Hematopoietic multipotent progenitor cell treated with erythropoietin and hydrocortisone succinate and interleukin-3 and kit ligand, for 15 days (in vitro differentiated cells): ENCODE measurements at places on chromosomes 16 and 17.

DNA sequence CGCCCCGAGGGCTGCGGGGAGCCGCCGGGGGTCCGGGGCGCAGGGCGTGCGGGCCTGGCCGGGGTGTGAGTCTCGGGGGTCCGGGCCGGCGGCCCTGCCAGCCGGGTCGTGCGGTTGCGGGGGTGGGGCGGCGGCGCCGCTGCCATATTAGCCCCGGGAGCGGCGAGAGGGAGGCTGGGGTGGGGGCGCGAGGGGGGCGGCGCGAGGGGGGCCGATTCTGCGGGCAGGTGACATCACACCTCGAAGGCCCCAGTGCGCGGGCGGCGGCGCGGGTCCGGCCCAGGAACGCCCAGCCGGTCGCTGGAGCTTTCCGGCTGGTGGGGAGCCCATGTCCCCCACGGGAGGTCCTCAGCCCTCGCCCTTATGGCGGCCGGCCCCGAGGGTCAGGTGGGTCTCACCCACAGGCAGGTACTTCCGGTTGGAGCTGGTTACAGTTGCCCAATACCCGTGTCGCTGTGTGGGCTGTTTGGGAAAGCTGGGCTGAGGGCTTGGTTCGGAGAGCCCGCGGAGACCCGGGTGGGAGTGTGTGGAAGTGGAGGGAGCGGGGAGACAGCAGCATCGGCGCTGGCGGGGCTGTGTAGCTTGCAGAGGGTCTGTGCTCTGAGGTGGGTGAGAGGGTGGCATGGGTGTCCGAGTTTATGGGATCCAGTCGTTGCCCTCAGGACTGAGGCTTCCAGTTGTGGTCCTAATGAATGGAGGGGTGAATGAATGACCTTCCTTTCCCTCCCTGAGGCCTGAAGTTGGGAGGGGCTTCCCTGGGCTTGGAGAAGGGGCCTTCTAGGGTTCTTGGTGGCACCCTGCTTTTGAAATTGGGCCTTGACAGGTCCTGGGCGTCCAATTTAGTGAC lies 804 bp downstream of the ATP6V0C start:
- DNase-seq: peak; percentile 20

- DNase-seq: no peak
Measured at GRCh38 chr16:19879241-19879792, 5.3 kb downstream of the GPRC5B start.

DNA sequence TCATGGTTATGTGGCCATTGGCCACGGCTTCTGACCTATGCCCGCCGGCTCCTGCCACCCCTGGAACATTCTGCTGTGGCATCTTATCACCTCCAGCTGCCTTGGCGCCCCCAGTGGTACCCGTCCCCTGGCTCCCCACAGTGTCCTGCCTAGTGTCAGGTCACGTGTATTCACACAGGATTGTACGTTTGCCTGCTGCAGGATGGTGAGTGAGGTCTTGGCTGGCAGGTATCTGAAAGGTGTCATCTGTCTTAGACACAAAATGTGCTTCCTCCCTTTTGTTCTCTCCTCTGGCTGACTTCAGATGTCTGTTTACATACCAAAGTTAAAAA lies 24.9 kb downstream of the DBNDD1 start:
- DNase-seq: no peak

- no peak for DNase-seq
Measured at GRCh38 chr17:72116661-72117521, 3.9 kb upstream of the SOX9 start.

GRCh38 chr17:42548070-42548837 lies 4.5 kb upstream of the HSD17B1 start:
- DNase-seq: peak; percentile 60

GRCh38 chr17:78180508-78180907 lies 6.3 kb downstream of the TK1 start:
- DNase-seq: no peak

- DNase-seq: no peak
Measured at GRCh38 chr16:12215277-12216105, 239.0 kb downstream of the SNX29 start.

GRCh38 chr16:57834936-57835335 lies 32.6 kb upstream of the KIFC3 start:
- no peak for DNase-seq

DNA sequence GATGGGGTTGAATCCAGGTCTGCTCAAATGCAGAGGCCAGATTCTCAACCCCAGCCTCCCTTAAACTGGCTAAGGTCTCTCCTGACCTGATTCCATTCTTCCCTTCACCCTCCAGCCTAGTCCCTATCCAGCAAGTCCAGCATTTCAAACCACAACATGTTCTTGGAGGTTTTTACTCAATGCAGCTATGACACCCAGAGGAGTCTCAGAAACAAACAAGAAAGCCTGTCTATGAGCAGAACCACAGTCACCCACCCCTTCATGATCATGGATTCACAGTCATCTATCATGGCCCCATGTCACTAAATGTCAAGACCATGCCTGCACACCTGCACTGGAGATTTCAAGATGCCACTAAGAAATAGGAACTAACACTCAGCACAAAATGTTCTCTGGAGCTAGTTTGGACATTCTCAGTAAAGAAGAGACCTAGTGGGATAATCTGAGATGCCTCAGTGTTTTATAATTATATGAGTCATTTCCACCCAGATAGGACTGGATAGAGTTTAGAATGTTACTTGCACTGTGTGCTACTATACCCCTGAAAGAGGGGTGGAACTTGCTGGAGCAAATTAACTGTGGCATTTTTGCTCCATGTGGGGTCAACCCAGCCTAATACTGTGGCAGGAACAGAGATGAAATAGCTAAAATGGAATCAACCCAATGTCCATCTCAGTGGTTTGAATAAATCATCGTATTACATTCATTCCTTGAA lies 9.5 kb upstream of the METTL22 start:
- no peak for DNase-seq

GRCh38 chr16:81718637-81719036 lies 60.5 kb upstream of the PLCG2 start:
- DNase-seq: no peak

GRCh38 chr17:62017912-62018311 lies 47.2 kb downstream of the MED13 start:
- DNase-seq: no peak

DNA sequence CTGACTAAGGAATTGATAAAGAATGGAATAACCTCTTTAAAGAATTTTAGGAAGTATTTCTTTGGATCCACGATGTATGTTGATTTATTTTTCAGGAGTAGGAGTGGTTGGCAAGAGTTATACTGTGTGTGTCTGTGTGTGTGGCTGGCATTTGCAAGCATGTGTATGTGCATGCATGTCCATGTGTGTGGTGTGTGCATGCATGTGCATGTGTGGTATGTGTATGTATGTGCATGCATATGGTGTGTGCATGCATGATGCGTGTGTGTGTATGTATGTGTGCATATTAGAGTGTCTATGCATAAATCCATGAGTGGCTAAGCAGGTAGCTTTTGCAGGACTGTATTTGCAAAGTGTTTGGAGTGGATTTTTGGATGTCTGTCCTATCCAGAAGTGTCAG lies 120.8 kb downstream of the HS3ST2 start:
- no peak for DNase-seq

DNA sequence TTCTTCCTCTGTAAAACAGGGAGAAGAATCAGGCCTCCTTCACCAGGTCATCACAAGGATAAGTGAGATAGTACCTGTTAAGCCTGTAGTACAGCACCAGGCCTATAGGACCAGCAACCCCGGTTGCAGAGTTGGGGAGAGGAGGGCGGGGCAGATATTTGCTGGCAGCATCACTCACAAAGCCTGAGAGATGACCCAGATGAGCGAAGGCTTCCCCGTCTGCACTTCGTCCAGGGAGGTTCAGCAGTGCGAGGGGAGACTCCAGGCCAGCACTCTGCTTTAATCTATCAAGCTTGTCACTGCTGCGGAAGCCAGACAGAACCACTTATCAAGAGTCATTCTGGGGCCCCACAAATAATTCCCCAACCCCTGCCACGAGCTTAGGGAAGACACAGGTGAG lies 15.8 kb upstream of the RBBP6 start:
- no peak for DNase-seq

- no peak for DNase-seq
Measured at GRCh38 chr17:56995766-56996165, 17.8 kb downstream of the SCPEP1 start.

- DNase-seq: no peak
Measured at GRCh38 chr17:75490173-75490743, 25.1 kb downstream of the CASKIN2 start.

- no peak for DNase-seq
Measured at GRCh38 chr16:84593825-84594724, 23.8 kb downstream of the COTL1 start.

- no peak for DNase-seq
Measured at GRCh38 chr17:44599298-44600175, 42.3 kb downstream of the FZD2 start.

DNA sequence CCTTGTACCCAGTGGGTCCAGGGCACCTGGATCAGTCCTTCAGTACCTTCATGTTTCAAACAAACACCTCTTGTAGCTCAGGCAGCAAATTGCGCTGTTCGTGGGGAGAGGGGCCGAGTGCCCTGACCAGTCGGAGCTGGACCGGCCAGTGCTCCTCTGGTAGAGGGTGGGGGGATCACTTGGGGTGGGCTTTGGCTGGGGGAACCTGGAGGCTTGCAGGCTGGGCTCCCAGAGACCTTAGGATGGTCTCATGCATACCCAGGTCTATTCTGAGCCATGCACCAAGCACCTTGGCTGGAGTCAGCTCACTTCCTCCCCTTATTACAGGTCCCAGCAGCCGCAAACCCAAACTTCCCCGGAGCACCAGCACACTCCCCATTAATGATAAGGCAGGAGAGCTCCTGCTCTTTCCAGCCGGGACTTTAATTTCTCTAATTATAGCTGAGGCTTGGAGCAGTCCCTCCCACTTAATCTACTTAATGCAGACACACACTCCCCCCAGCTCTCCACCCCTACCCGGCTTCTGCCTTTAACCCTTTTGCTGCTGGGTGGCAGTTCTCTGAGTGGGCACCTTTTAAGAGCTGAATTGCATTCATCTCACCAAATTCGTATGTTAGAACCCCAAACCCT lies 26.3 kb upstream of the MGAT5B start:
- DNase-seq: peak; percentile 81

DNA sequence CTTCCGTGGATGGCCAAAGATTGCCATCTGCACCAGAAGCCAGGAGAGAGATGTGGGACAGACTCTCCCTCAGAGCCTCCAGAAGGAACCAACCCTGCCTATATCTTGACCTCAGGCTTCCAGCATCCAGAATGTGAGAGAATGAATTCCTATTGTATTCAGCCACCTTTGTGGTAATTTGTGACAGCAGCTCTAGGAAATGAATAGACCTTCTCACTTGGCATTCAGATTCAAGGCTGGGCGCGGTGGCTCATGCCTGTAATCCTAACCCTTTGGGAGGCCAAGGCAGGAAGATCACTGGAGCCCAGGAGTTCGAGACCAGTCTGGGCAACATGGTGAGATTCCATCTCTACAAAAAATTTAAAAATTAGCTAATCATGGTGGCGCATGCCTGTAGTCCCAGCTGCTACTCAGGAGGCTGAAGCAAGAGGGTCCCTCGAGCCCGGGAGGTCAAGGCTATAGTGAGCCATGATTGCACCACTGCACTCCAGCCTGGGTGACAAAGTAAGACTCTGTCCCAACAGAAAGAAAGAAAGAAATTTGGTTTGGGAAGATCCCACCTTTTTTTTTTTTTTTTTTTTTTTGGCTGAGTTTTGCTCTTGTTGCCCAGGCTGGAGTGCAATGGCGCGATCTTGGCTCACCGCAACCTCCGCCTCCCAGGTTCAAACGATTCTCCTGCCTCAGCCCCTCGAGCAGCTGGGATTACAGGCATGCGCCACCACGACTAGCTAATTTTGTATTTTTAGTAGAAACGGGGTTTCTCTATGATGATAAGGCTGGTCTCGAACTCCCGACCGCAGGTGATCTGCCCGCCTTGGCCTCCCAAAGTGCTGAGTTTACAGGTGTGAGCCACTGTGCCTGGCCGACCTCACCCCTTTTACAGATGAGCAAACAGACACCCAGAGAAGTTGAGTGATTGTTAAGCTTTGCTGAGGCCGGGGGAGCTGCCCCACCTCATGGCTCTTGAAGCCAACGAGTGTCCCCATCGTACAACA lies 4.3 kb upstream of the CPSF4L start:
- DNase-seq: no peak

- DNase-seq: no peak
Measured at GRCh38 chr16:54582631-54583250, 296.2 kb upstream of the IRX3 start.

GRCh38 chr17:36705874-36706731 lies 104.7 kb downstream of the MRM1 start:
- peak; percentile 60 for DNase-seq

GRCh38 chr17:7221278-7222092 lies 1.7 kb downstream of the ACADVL start:
- no peak for DNase-seq

- DNase-seq: peak; percentile 43
Measured at GRCh38 chr16:2497116-2497630, 16.6 kb upstream of the ATP6V0C start.

GRCh38 chr17:59361916-59362810 lies 30.7 kb downstream of the YPEL2 start:
- no peak for DNase-seq

DNA sequence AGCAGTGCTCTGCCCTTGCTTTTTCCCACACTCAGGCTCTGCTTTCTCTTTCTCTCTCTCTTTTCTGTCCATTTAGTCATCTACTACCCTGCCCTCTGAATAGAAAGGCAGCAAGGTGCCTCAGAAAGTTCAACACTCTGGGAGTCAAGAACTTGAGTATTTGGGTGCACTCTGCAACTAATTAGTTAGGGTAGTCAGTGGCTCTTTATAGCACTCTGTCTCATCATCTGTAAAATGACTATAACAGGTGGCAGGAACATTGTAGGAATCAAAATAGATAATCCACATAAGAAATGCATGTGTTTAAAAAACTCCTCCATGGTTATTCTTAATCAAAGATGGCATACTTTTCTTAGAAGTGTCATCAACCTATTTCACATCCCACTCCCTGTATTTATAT lies 7.2 kb downstream of the OR2C1 start:
- no peak for DNase-seq

DNA sequence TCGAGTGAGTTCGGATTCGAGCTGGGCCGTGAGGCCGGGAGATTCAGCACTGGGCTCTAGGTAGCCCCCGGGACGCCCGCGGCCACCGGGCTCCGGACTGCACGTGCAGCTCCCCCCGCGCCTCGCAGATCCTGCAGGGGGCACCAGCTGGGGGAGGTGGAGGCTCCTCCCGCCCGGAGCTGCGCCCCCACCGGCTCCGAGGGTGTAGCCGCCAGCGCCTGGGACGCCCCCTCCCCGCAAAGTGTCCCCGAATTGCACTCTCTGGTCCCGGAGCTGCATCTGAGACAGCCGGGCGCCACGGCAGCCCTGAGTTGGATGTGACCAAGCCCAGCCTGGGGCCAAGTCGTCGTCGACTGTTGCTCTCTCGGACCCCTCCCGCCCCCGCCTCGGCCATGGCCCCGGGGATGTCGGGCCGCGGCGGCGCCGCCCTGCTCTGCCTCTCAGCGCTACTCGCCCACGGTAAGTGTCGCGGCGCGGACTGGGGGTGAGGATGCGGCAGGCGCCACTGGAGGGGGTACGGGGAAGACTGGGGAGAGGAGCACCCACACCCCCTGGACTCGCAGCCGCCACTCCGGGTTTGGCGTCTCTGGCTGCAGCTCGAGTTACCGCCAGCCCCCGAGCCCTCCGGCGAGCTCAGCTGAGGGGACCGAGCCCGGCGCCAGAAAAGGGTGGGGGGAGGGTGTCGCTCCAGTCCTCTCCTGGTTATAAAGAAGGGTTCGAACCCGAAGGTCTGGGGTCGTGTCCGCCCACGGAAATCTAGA lies 1.5 kb downstream of the TMEM132E start:
- no peak for DNase-seq
